ENCODE measurements at places on chromosomes 11 and 22.
A peak's percentile ranks its signal among the peaks of the same experiment; 100 is the strongest.

DNA sequence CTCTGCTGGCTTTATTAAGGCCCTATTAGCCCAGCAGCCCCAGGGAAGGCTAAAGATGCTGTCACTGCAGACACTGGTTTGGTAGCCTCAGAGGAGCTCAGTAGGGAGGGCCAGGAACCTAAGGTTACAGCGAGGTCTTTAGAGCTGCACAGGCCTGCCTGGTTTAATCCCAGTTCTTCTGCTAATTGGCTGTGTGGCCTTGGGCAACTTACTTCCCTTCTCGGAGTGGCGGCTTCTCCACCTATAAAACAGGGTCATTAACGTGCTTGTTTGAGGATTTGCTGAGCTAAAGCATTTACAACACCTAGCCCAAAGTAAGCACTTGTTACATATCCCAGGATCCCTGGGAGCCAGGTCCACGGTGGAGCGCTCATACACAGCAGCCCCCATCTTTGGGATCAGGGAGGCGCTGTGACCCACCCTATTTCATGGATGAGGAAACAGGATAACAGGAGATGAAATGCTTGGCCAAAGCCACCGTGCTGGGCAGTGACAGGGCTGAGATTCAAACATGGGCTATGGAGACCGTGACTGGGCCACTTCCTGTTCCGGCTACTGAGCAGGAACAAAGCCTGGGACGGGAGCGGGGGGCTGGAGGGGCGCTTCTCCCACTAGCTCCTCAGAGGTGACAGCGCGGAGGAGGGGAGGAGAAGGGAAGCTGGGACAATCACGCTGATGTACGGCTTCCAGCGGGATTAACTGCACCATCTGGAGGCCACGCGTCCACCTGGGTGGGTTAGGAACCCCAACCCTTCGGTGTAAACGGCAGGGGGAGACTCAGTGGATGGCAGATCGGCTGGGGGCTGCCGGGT, 61.5 kb downstream of the IGLL1 start:
- DNase-seq: no peak

DNA sequence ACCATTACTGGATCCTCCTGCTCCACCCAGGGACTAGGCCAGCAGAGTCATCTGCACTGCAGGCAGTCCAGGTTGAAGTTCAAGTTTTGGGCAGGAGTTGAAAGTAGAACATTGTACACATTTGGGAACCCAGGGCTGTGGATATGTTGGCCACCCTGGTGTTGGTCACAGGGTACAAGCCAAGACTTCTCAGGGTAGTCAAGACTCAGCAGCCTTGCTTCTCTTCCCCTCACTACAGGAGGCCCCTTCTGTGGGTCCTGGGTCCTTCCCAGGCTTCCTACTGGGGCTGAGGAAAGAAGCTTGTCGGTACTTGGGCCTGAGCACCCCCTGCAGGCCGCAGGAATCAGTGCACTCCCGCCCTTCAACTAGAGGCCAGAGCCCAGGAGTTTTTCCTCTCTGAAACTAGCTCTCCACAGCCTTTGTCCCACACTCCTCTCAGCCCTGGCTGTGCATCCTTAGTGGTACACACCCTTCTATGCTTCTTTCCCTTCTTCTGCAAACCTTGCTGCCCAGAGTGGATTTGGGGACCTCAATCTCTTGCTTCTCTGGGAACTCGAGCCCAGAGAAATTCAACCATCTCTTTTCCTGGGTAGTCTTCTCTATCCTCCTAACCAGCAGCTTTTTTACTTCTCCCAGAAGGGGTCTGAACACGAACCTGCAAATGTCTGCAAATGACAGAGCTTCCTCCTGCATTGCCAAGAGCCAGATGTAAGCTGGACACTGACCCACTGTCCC, 2.6 kb upstream of the HPX start:
- DNase-seq: no peak

- DNase-seq: peak; percentile 29
Observed at GRCh38 chr22:45638834-45639746, 32.5 kb upstream of the ATXN10 start.

- DNase-seq: no peak
Observed at GRCh38 chr22:44702479-44703198, 635 bp downstream of the PRR5 start.

DNA sequence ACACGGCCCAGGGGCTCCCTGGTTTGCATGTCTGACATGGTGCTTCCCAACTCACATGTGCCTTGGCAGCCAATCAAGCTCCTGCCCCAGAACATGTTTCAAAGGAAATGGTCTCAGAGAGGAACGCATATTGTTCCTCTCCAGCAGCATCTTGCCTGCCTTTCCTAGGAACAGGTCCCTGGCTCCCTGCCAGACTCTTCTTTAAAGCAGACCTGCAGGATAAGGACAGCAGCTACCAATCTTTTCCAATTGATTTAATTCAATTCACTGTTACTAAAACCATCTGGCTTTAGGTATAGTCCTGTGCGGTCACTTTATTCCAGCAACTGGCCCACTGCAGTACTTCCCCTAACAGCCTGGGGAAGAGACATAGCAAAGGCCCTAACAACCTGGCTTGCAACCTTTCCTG, 79.9 kb downstream of the AMBRA1 start:
- no peak for DNase-seq

GRCh38 chr11:17277024-17277584, 565 bp downstream of the NUCB2 start:
- no peak for DNase-seq

DNA sequence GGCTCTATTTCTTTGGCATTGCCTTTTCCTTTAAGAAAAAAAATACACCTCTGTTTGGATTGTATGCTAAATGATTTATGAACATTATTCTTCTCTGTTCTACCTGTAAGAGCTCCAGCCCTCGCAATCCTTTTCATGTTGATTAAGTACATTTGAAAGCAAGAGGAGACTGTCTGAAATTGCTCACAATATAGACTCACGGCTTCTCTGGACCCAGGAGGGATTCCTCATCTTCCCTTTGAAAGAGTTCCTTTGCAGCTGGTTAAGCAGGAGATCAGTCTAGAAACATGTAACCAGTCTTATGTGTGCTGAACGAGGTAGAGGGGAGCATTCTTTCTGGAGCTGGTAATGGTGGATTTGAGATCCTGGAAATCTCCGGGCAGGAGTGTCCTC, 47.4 kb downstream of the PKNOX2 start:
- no peak for DNase-seq

DNA sequence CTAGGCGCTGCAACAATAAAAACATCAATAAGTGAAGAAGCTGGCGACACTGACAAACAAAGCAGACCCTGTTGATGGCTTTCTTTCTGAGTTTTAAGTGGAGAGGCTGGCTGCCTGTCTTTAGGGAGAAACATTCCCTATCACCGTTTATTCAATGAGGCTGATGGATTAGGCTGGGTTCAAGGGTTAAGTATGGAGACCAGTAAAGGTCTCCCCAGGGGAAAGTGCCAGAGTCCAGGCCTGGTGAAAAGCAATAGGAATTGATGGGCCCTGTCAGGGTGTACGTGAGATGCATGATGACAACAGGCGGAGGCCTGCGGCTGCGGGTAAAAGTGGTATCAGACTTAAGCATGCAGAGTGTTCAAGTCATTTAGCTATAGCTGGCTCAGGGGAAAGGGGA, 102.6 kb downstream of the ALX4 start:
- no peak for DNase-seq

All from fibroblast of the conjunctiva (primary cell).